GM12892 (cell line): ENCODE measurements at places on chromosomes 12 and 14.

DNA sequence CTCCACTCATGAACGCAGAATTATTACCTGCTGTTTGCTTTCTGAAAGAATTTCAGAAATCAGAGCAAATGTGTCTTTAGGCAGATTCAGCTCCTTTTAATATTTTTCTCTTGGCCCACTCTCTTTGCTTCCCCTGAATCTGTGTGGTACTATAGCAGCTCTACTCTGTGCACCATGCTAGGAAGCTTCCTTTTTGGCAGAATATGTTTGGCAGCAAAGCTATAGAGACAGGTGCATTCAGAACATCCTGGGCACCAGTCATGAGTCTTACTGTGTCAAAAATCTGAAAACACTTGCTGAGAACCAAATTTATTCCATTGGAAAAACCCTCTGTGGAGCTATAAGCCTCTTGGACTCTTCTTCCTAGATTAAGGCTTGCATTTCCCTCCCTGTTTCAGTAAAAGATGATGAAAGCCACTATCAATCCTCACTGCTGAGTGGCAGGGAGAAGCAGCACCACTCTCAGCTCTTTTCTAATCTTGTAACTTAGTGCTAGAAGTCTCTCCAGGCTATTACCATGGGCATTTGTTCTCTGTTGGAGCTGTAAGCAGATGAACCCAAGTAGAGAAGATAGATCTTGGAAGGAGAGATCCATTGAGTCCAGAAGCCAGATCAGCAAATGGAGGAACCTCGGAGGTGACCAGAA is 18.2 kb downstream of the CIPC start:
- no peak for DNase-seq

GRCh38 chr12:49903700-49904423 is at the start of gene FAIM2:
Gene FAIM2, minus strand, starts transcription at chr12:49903900. Its CDS starts 108 bp downstream, at chr12:49903792.
- DNase-seq = no peak

DNA sequence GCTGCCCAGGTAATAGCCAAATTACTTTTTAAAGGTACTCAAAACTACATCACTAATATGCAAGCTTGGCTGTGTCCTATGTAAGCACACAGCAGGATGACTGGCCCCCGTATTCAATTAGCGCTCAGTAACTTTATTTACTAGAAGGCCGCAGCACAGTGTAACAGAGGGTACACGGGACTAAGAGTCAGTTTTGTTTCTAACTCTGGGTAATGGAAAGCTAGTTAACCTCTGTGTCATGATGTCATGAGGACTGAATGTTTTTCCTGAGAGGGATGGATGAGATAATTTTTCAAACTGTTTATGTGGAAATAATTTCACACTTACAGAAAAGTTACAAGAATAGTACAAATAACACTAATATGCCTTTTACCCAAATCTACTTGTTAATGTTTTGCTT is 27.1 kb downstream of the GALNT4 start:
- DNase-seq = no peak

GRCh38 chr12:27252934-27253333 is 8.8 kb downstream of the STK38L start:
- no peak for DNase-seq

GRCh38 chr12:57239587-57240065 is 10.1 kb downstream of the SHMT2 start:
- no peak for DNase-seq
